ENCODE measurements at places on chromosomes 5 and 9. TPM values are rescaled to one million over a fixed set of nuclear protein-coding genes. Genes with fewer than 3 reads are reported as not detected.

The CTXN3 gene
- not detected for total RNA-seq

The TMEM215 gene
- total RNA-seq, result not detected

The GABRA1 gene
- not detected for total RNA-seq

The AGXT2 gene
- total RNA-seq, result not detected

The PCDHGA8 gene
- 0.08 TPM for total RNA-seq

The TMEM232 gene
- total RNA-seq, result 0.71 TPM

The RAD23B gene
- 133 TPM for total RNA-seq

The SPINK9 gene
- total RNA-seq, result not detected

The FAM200C gene
- total RNA-seq, result 6.4 TPM

The PCDHA8 gene
- total RNA-seq, result 0.07 TPM

The ADAMTS12 gene
- not detected for total RNA-seq

The COL5A1 gene
- total RNA-seq, result not detected

The RGS3 gene
- total RNA-seq, result 26.7 TPM

The ZBTB34 gene
- total RNA-seq, result 5.9 TPM
